Fibroblast of upper back skin (primary cell): ENCODE measurements at places on chromosomes 3 and 15.

DNA sequence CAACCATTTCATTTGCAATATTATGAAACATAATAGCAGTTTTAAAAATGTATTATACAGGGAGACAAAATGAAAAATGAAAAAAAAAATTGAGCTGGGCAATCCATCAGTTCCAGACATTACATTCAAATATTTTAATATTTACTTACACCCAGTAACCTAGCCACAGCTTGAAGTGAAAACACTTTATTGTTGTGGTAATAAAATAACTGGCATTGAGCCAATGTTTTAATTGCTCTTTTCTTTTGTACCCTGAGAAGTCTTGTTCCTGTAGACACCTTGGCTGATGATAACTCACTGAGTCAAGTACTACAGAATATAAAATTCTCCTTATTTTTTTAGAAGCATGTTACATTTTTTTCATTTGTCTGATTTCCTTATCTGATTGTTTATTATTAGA, 180.6 kb downstream of the ROBO1 start:
- no peak for DNase-seq

DNA sequence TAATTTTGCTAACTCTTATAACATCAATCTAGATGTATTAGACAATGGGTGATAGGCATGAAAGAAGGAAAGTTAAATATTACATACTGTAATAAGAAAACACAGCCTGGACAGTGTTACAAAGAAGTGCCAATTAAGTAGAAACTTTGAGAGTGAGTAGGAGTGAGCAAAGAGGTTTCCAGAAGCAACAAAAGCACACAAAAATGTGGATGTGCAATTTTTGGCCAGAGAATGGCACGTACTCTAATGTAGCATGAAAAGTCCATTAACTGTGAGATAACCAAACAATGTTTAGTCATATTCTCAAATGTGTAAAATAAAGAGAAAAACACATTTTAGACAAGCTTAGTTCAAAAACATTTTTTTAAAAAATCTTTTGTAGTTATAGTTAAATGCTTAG, 567.3 kb downstream of the ROBO1 start:
- DNase-seq = peak; percentile 12

GRCh38 chr3:170226426-170226960, 4.3 kb downstream of the PRKCI start:
- peak; percentile 49 for DNase-seq

DNA sequence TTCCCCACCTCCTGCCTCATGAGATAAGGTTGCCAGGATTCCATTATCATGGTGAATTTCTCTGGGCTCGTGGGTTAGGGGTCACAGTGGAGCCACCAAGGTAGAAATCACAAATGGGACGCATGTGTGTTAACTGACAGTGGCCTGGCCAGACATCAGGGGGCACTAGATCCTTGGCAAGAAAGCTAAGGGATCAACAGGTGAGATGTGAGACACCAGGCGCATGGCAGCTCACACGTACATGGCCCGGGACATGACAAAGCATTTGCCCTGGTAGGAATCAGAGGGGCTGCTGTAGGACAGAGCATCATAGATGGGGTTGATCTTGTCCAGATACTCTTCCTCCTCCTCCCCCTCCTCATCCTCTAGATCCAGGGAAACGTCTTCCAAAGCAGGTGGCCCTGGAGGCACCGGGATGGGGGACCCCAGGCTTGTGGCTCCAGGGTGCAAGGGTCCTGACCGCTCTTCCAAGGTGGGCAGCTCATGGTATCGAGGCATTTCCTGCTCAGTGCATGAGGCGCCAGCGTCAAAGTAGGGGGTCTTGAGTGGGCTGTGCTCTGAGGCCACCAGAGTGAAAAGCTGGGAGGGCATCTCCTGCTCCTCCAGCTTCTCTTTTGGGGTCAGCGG, 24.6 kb downstream of the ZBED2 start:
- DNase-seq = no peak

- no peak for DNase-seq
Measured at GRCh38 chr15:94829887-94830884, 598.8 kb downstream of the MCTP2 start.

GRCh38 chr3:190542846-190543245, 29.0 kb downstream of the IL1RAP start:
- no peak for DNase-seq

DNA sequence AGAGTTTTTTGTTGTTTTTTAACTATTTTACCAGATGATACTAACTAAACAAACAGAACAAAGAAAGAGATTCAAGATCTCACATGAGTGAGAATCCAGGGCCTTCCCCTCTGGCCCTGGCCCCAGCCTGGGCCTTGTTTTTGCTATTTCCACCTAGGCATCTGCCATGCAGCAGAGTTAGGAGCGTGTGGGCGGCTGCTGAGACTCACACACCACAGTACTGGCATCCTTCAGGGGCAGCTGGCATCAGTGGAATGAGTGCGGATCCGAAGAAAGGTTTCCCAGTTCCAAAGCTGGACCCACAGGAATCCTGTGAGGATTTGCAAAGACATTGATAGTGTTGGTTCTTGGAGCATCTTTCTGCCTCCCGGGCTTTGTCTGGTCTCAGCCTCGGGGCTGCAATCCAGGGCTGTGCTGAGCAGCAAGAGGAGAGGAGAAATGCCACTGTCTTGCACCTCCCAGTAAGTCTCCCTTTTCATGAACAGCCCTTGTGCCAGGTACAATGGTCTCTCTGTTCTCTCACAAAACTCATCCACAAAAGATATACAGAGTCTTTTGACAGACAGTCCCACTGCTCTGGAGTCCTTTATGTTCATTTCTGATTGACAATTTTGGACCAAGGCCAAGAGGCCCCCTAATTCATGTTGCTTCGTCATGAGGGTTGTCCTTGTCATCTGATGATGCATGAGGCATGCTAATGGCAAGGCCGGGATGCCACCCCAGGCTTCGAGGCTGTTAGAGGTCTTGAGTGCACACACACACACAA, 46.6 kb downstream of the APH1B start:
- no peak for DNase-seq

DNA sequence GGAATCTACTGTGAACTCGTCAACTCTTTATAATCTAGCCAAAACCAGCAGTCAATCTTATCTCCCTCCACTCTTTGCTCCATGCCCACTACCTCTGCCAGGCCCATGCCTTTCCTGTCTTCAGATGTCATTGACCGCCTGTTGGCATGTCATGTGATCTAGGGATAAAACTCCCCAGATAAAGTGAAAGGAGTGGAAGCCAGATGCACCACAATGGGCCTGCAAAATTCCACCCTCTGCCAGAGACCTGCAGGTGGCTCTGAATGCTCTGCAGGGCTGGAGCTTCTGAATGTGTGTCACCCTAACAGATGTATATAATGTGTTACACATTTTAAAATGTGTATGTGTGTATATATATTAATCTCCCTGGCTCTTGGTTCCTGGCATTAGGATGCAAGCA, 2.3 kb upstream of the CCR3 start:
- DNase-seq = no peak

DNA sequence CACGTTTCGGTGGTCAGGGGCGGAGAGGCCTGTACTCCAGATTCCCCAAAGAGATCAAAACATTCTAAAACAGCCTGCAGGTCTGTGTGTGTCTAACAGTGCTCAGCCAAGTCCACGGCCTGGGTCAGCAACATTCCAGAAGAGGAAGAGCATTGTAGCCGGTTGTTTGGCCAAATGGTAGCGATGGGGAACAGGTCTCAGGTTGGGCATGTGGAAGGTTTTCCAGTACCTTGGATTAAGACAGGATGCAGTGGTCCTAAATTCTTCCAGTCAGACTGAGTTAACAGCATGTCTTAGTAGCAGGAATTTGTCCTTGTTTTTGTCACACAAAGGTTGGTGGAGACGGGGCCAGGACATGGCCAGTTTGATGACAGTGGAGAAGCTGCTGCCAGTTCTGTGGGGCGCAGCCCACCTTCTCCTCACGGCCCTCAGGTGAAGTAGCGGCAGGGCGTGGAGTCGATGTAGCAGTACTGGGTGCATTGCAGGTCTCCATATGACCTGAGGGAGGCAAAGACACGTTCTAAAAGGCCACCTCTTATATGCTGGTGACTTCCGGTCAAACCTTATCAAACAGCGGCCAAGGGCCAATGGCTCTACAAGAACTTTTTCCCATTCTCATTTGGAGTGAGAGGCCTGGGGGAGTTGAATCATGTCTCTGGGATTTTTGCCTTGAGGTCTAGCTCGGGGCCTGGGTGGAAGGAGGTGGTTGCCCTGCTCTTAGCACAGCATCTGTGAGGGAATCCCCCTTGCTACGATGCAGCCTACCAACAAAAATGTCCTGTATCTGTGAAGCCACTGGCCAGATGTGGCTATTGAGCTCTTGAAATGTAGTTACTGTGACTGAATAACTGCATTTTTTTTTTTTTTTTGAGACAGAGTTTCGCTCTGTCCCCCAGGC, 24.1 kb downstream of the EAF1 start:
- no peak for DNase-seq

DNA sequence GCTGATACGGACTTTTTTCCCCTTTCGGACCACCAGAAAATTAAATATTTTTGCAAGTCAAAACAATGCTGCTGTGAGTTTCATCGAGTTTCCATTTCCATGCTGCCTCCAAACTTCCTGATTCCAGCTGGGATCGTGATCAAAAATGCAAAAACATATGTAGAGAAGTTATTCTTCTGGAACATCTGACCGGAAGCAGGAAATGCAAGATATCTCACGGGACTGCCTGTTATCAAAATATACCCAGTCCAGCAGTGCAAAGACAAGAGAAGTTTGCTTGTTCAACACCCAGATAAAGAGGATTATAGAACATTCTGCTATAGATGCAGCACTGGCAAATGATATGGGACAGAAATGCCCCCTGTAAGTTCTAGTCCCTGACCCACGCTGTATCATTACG, 726.7 kb upstream of the NR2F2 start:
- DNase-seq = peak; percentile 44
